Gastrocnemius medialis (tissue), 4 donors: ENCODE measurements at places on chromosomes 6 and 20.

DNA sequence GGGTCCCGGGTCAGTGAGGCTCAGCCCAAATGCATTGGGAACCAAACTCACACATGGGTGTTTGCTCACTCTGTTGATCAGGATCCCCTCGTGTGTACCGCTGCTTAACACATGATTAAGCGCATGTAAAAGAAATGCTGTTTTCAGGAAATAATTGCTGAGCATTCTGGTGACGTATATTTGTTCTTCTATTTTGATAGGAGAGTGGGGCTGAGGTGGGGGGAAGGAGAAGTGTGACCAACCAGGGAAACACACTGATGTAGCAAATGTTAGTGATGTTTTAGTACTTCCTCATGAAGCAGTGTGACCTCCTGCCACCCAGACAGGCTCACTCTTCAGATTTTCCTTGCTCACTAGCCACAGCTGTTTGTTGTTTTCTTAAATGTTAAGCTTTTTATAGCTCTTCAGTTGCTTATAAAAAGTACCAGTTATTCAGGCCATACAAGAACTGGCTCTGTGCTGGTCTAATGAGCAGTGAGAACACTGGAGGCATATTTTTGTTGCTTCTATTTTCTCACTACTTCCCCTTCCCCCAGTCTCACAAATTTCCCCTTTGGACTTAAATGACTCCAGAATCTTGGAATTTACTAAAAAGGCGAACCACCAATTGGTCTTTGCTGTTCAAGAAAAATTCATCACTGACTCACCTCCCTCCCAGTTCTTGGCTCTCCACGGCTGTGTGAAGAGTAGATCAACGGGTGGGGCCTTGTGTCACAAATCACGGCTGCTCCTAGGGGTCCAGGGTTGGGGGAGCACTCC, 79.2 kb upstream of the BACH2 start:
- no peak for DNase-seq

DNA sequence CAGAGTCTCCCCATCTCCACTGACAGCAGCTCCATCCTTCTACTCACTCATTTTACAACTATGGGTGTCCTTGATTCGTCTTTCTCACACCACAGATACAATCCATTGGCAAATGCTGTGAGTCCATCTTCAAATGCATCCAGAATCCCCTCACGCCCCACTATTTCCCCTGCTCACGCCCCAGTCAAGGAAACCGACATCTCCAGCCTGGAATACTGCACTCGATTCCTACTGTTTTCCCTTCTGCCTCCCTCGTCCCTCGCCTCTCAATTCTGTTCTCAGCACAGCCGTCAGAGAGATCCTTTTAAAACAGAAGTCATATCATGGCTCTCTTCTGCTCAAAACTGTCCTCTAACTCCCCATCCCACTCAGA, 4.7 kb downstream of the HLA-B start:
- no peak for DNase-seq

- DNase-seq, result no peak
Observed at GRCh38 chr20:12790859-12791258, 217.9 kb upstream of the SPTLC3 start.

DNA sequence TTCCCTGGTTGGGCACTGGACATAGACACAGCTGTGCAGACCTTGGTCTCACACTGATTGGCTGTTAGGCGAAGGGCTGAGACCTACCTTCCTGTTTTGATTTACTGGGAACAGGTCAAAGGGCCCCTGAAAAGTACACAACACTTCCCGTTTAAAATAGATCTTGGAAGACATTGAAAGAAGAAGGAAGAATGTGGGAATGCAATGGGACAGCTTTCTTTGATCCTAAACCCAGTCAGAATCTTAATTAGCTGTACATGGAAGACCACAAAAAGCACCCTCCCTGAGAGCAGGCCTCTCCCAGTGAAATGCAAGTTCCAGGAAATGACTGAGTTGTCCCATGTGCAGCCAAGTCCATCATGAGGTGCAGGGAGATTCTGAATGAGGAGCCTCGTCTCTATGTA, 83.6 kb upstream of the EXOC2 start:
- DNase-seq, result no peak

GRCh38 chr6:150514806-150515380, 84.8 kb upstream of the PLEKHG1 start:
- DNase-seq, result no peak

- DNase-seq, result no peak
Observed at GRCh38 chr20:62239278-62239879, 1.1 kb downstream of the OSBPL2 start.

DNA sequence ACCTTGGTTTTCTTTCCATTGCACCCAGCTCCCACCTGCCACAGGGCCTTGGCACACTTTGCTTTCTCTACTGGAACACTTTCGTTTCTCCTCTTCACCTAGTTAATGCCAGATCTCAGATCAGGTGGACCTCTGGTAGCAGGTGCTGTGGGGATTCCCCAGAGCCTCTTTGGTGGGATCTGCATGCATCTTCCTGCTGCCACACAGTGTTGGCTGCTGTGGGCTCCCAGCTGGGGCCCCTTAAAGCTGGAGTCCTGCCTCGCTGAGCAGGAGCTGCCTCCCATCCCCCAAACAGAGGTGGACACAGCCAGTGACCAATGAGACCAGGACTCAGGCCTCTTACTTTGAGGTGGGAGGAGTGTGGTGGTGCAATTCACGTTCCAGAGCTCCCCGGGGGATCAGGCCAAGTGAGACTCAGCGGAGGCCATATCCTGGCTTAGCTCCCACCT, 28.4 kb downstream of the CEBPB start:
- DNase-seq, result no peak

DNA sequence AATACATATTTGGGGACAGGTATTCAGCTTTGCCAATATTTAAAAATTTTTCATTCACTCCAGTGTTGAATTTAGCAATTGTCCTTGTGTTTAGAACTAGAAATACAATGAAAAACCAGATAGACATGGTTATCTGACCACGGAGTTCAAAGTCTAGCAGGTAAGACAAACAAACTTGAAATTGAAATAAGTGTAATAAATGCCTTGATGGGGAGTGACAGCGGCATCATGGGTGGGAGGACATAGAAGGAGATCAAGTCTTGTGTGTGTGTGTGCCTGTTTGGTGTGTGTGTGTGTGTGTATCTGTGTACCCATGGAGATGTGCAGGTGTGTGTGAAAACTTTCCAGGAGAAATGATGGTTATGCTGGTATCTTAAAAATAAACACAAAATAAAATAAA, 750.0 kb upstream of the CITED2 start:
- no peak for DNase-seq

DNA sequence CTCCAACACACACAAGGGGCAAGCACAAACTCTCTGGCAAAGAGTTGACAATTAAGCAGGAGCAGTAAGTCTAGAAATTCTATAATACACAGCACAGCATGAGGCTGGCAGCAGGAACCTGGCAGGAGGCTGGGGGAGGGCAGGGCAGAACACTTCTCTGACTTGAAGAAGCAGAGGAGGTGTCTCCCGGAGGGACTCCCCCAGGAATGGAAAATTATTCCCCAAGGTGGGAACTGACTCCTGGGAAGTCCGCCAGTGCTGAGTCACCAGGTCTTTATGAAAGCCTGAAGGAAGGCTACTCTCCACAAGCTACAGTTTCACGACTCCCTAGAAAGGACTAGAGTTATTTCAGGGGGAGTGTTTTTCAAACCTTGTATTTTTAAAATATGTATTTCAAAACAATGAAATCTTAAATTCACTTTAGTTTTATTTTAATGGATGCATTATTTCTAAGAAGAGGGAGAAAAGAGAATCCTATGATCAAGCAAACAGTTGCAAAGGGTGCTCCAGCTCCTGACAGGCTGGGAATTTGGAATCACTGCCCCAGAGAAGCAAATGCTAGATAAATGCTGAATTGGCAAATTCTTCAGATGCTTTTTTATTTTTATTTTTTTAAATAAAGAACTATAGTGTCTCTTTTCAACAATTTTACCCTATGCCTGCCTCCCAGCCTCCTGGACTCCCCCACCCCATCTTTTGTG, 192.8 kb downstream of the LY86 start:
- peak; percentile 78 for DNase-seq

- DNase-seq, result no peak
Observed at GRCh38 chr6:10730254-10730653, 7.4 kb downstream of the TMEM14C start.

- DNase-seq, result no peak
Observed at GRCh38 chr20:15642676-15643075, 930.6 kb downstream of the KIF16B start.

GRCh38 chr6:13624871-13625288, 9.7 kb downstream of the NOL7 start:
- no peak for DNase-seq

DNA sequence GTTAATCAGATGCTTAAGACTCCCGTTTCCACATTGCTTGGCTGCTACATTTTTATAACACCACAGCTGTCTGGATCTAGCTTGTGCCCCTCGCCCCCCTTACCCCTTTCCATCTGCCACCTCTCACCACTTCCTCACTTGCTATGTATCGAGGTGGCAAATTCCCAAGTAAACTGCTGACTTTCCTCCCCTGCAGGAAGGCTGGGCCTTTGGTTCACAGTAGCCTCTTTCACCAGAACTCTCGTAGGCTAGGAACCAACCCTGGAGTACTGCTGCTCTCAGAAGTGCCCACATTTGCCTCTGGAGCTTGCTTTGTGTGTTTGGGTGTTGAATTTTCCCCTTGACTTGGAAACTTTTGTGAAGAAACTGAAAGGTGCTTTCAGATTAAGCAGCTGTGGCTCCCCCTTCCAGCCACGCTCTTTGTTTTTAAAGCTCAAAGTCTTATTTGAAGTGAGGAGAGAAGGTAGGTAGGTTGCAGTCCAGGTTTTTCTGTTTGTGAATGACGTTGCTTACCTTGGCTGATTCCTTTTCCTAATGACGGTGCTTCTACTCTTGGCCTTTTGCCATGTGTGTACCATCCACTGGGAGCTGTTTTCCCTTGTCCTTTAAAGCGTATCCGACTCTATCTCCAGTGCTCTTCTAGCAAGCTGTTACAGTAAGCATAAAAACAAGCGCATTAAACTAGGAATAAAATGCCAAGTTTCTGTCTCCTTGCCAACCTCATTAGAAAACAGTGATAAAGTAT, 90.4 kb downstream of the CARMIL1 start:
- DNase-seq, result no peak

GRCh38 chr20:53883098-53883911, 187.1 kb downstream of the BCAS1 start:
- no peak for DNase-seq

GRCh38 chr6:39029156-39030011, 19.2 kb upstream of the GLP1R start:
- no peak for DNase-seq

GRCh38 chr20:22371843-22372242, 212.5 kb downstream of the FOXA2 start:
- no peak for DNase-seq

- DNase-seq, result no peak
Observed at GRCh38 chr6:89145091-89145955, 532 bp upstream of the PM20D2 start.

DNA sequence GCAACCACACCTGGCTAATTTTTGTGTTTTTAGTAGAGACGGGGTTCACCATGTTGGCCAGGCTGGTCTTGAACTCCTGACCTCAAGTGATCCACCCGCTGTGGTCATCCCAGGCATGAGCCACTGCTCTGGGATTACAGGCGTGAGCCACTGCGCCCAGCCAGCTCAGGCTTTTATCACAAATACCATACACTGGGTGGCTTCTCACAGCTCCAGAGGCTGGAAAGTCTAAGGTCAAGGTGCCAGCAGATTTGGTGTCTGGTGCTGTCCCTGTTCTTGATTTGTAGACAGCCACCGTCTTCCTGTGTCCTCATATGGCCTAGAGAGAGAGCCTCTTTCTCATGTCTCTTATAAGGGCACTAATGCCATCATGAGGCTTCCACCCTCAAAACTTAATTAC, 25.9 kb downstream of the SHLD1 start:
- no peak for DNase-seq

GRCh38 chr20:20089018-20089417, 36.7 kb downstream of the CFAP61 start:
- peak; percentile 82 for DNase-seq

- DNase-seq, result no peak
Observed at GRCh38 chr6:5412017-5412416, 150.7 kb downstream of the FARS2 start.

DNA sequence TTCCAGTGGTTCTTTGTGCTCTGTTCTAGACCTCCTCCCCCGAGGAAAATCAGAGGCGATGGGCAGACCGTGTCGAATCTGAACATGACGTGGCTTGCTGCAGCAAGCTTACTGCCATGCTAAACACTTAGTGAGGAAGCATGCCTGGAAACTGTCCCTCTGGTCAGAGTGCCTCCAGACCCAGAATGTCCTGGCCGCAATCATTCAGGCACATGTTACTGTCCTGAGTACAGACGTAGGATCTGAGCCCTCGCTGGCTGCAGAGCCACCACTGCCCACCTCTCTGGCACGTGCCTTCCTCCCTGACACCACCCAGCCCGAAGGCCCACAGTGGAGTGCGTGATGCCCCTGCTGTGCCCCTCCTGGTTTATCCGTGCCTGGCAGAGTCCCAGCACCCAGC, 163.6 kb downstream of the SYNDIG1 start:
- no peak for DNase-seq

GRCh38 chr6:18022398-18023231, 35.2 kb upstream of the KIF13A start:
- no peak for DNase-seq

- no peak for DNase-seq
Observed at GRCh38 chr6:152121910-152122309, 314.4 kb downstream of the ESR1 start.

GRCh38 chr6:79597155-79597554, 34.0 kb upstream of the SH3BGRL2 start:
- DNase-seq, result no peak

DNA sequence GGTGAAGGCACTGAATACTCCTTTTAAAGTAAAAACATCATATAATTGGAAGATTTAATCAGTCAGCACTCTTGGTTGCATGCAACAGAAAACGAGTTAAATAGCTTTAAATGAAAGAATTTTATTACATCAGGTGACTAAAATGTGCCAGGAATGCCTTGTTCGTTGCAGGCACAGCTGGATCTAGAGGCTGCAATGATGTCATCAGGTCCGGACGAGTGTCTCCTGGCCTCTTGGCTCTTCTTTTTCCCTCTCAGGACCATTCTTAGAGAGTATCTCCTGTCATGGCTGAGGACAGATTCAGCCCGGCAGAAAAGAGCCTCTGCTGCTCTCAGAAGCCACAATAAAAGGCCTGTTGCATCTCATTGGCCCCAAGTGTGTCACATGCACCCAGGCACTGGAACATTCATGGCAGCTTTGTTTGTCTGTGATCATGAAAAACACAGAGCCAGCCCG, 510.7 kb upstream of the SULF2 start:
- no peak for DNase-seq

- peak; percentile 17 for DNase-seq
Observed at GRCh38 chr6:25232479-25232878, 46.7 kb upstream of the CARMIL1 start.
